ENCODE measurements at places on chromosomes 4 and X. TPM values are rescaled to one million over a fixed set of nuclear protein-coding genes. Genes with fewer than 3 reads are reported as not detected.

Gene LRP2BP
- total RNA-seq: 0.40 TPM

DNA sequence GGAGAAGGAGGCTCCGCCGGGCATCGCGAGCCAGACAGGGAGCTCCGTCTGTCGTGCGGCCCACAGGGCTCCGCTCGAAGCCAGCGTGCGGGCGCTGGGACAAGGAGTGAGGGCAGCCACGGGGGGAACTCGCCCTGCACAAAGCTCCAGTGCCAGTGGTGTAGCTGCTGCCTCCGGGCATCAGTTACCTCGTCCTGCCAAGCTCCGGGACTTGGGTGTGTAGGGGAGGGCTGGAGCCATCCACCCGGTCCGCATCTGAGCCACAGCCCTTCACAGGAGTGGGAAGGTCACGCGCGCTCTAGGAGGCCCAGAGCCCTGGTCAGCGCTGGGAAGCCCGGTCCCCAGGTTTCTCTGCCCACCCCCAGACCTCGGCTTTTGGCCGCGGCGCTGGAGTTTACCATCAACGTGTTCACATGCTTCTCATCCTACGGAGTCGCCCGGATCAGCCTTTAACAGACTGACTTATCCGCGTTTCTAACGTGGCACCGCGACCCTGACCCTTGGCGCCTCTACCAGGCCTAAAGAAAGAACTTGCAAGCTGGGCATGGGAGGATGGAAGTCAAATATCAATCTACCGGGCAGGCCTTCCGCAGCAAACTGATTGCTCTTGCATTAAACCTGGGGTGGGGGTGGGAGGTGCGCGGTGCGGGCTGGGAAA lies 8.4 kb upstream of the PRDM8 start:
- no peak overlapping the region for H3K4me3 ChIP-seq
- peaks cover 4% of the 10 kb centered on the region for H3K36me3 ChIP-seq
- peaks cover 98% of the 10 kb centered on the region for H3K27me3 ChIP-seq
- H3K4me1 ChIP-seq: no peaks in the 10 kb centered on the region
- DNase-seq: no peak

Gene TMA16
- total RNA-seq: 67.3 TPM

- no peak for DNase-seq
- no peak overlapping the region for H3K27ac ChIP-seq
- H3K36me3 ChIP-seq: no peaks in the 10 kb centered on the region
- H3K4me1 ChIP-seq: peaks cover 2% of the 10 kb centered on the region
- H3K4me3 ChIP-seq: no peak overlapping the region
Measured at GRCh38 chrX:112849016-112849415, 8.4 kb upstream of the AMOT start.

Gene HTN3
- not detected for total RNA-seq

- no peaks in the 10 kb centered on the region for H3K4me1 ChIP-seq
- H3K27ac ChIP-seq: peak within 1 kb of the TSS; percentile 67
- peak; percentile 76 for DNase-seq
- H3K36me3 ChIP-seq: no peaks in the 10 kb centered on the region
Measured at GRCh38 chrX:102515975-102516941, at the start of gene TMSB15A. TMSB15A (minus strand) TSS chrX:102516739.

Data from H1 (cell line).